ENCODE measurements at places on chromosomes 6 and 20.

GRCh38 chr6:15464211-15464725 is 198.6 kb downstream of the DTNBP1 start:
- no peak for DNase-seq

DNA sequence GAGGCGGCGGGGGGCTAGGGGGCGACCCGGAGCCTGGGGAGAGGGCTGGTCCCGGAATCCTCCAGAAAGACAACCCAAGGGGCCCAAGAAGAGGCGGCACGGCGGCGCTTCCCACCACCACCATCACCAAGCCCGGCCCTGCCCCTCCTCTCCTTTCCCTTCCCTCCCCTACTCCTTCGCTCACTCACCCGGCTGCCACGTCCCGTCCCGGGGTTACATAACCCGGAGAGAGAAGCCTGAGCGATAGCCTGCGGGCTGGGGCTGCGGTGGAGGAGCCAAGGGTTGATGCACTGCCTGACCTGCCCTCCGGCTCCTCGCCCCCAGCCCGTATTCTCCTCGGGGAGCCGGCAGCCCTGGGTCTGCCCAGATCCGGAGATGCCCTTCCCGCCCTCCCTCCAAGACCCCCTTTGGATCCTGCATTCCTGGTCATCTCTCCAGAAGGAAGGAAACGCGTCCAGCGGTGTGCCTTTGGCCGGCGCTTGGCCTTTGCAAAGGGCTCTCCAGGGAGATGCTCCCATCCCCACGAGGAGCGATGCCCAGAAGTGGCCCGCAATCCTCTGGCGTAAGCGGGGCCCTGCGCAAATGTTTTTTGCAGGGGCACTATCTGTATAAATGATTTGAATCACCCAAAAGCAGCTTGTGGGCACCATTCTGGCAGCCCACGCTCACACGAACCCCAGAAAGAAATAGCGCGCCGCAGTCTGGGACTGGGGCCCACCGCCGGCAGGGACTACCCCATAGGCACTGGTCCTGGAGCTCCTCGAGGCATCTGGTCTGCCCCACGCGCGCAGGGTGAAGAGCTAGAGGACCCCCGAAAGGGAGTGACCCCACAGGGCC is 4.6 kb upstream of the CPXM1 start:
- no peak for DNase-seq

DNA sequence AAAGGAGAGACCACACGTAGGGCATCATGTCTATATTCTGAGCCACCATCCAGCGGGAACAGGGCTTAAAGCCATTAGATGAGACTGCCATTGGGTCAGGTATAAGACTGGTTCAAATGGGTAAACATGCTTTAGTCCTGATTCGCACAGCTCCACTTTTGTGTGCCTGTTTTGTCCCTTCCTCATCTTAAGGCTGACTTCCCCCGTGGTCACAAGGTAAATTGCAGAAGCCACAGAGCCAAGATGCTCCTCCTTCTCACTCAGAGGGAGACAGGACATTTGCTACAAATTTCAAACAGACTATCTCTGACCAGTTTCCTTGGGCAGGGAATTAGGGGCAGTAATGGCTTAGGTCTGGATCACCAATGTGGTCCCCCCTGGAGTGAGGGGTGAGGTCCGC is 11.4 kb upstream of the IFNGR1 start:
- no peak for DNase-seq

GRCh38 chr6:113627480-113627879 is 229.7 kb upstream of the MARCKS start:
- no peak for DNase-seq

DNA sequence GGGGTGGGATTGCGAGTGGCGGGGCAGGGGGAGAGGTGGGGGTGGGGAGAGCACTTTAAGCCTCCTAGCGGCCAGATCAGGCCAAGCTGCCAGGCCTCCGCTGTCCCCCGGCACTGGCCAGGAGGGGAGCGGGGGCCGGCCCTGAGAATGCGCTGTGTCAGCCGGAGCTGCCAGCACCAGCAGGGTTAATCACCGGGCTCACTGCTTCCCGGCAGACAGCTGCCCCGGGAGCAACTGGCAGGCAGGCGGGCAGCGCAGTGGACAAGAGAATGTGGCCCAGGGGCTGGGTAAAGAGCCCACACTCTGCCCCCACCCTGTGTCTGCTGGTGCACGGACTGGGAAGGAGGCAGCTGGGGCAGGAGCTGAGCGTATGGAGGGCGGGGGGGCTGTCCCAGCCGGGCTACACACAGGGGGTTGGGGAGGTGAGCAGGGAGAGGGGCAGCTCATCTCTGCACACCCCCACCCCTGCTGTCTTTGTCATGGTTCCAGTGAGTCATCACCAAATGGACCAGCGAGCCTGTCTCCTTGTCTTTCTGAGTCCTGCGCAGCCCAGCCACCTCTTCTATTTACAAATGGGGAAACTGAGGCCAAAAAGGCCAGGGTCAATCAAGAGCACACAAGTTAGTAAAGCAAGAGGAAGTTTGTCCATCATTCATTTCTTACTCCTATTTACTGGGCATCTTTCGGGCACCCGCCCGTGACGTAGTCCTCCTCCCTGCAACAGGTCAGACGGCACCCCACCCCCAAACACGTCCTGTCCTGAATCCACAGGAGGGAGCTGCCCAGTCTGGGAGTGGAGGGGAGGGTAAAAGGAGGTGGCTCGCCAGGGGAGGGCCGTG is 2.1 kb upstream of the LAMA5 start:
- DNase-seq, result no peak

DNA sequence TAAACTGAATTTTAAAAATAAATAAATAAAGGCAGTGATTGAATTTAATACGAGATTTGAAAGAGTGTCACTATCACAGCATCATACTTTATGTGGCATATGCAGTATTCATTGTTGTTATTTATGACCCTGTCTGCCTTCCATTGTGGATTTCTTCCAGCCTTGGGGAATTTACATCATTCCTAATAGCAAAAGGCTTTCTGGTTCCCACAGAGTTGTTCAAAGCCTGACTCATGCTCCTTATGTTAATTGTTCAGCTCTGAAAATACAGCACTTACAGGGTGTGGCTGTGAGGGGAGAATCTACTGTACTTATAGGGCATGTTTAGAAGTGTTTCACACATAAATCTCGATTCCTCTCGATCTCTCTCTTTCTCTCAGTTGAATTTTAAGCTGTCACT is 54.4 kb downstream of the JAG1 start:
- DNase-seq, result no peak

- no peak for DNase-seq
Measured at GRCh38 chr6:21740376-21741124, 147.0 kb downstream of the SOX4 start.

DNA sequence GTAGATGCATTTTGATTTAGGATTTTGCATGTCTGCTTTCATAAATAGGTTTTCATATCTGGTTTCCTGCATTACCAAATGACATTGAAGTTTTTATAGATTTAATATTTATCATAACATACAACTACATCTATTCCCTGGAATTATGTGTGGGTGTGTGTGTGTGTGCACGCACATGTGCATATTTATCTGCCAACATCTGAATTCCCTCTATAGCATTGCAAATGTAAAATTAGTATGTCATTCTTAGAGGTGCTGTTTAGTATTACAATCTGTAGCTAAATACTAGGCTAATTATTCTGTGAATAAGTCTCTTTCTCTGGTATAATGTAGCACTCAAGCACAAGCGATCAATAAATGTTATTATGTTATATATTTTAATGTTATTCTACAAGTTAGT is 477.9 kb upstream of the FLRT3 start:
- no peak for DNase-seq

- no peak for DNase-seq
Measured at GRCh38 chr20:35575958-35576357, 34.1 kb downstream of the ERGIC3 start.

GRCh38 chr20:9442858-9443257 is 71.5 kb upstream of the LAMP5 start:
- no peak for DNase-seq

- no peak for DNase-seq
Measured at GRCh38 chr20:1377341-1377871, 15.4 kb downstream of the FKBP1A start.

DNA sequence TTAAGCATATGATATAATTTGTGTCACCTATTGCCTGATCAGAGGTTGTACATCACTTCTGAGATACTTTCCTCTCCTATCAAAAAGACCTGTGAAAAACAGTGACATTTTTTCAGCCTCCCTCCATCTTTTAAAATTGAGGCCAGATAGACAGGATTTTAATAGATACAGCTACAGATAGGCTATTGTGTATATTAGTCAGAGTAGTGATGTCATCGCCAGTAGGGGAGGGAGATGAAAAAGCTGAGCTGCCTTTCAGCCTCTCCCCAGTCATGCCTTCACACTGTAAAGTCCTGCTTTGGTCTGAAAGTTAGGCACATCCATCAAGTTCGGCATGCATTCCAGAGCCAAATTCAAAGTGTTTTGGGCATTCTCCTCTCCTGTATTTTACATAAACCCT is 7.9 kb upstream of the PABPC1L start:
- DNase-seq, result no peak

- DNase-seq, result no peak
Measured at GRCh38 chr6:39223061-39223460, 6.2 kb downstream of the KCNK5 start.

GRCh38 chr6:69784595-69785377 is 12.0 kb downstream of the LMBRD1 start:
- no peak for DNase-seq

DNA sequence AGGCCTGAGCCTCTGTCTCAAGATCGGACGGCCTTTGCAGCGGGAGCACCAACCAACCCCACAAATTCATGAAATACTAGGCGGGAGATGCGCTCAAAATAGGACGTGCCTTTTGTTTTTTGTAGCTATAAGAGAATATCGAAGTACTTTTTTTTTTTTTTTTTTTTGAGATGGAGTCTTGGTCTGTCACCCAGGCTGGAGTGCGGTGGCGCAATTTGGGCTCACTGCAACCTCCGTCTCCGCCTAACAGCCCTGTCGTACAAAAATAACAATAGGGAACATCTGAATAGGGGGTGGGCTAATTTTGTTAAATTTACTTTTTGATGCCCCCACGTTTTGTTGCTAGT is 5.9 kb upstream of the TUBB2A start:
- no peak for DNase-seq

GRCh38 chr6:145603424-145603833 is 131.9 kb downstream of the EPM2A start:
- DNase-seq, result no peak

DNA sequence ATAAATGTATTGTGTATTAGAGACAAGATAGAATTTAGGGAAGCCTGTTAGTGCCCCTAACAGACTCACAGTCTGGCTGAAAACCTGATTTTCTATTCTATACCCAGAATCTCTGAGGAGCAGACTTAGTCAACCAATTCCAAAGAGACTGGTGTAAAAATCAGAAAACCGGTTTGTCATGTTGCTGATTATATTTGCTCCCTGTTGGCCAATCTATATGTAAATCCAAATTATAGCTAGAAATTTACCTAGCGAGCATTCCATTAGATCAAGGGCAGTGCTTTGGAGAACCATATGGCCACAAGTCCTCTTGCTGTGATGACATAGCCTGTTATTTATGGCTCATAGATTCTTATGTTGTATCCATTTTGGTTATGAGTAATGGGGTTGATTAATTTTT is 4.8 kb downstream of the NFYA start:
- no peak for DNase-seq

GRCh38 chr20:15555913-15556312 is 1017.3 kb downstream of the KIF16B start:
- DNase-seq, result no peak
